ENCODE measurements at places on chromosomes 7 and 10.

- no peak for DNase-seq
Measured at GRCh38 chr10:105189463-105189800, 548.3 kb downstream of the SORCS3 start.

DNA sequence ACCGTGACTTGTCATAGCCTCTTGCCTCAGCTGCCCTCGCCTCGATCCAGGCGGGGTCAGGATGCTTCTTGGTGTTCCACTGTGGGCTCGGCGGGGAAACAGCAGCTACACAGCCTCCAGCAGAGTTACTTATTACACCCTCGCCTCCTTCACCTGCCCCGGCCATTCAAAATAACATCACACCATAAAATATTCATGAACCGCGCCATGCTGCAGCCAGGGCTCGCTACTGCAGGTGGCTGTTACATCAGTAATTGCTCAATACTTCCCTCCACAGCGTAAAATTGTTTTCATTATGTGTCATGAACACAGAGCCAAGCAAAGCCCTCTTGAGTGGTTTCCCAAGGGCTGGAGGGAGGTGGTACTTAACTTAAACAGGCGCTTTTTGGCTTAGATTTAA lies 241.5 kb upstream of the SP8 start:
- peak; percentile 79 for DNase-seq

DNA sequence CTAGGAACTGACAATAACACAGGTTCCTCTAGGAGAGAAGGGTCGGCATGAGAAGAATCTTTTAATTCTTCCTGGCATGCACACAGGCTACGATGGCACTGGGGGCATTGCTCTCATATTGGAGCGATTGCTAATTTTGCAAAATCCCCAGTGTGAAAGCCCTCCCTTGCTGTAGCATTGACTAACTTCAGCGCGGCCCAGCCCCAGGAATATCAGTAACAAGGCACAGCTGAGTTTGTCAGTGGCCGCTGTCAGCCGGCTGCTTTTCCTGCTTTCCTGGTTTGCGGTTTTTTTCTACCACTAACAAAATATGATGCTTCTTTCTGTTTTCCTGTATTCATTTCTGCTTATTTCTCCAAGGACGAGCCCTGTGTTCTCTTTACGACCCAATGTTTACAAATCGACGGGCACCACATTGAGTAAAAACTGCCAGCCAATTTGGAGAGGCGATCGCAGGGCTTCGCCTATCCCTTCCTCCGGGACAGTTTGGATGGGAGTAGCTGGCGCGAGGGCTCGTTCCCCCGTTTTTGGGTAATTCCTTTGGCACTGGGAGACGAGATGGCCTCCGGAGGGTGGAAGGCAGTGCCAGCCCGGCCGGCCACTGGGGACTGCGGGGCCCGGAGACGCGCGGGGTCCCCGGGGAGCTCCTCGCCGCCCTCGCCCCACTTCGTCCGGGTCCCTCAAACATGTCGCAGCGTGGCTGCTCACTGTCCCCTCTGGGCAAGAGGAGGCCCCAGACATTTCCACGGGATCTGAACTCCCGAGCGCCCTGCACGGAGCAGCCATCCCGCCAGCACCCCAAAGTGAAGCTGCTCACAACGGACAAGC lies 967 bp downstream of the ADARB2 start:
- no peak for DNase-seq

DNA sequence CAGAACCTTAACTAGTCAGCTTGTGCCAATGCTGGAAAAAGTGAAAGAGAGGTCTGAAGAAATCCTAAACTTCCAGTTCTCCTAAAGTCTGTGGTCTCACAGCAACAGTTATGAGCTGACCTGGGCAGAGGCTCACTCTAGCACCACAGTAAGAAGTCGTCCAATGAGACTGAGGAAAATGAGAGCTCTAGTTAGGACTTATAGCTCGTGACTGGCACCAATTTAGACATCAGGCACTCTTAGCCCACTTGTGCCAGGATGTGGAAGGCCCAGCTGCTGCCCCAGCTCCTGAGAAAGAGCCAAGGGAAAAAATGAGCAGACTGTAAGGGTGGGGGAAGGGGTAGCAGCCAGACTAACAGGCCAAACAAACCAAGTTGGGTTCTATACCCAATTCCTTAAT lies 7.6 kb downstream of the MMS19 start:
- no peak for DNase-seq

DNA sequence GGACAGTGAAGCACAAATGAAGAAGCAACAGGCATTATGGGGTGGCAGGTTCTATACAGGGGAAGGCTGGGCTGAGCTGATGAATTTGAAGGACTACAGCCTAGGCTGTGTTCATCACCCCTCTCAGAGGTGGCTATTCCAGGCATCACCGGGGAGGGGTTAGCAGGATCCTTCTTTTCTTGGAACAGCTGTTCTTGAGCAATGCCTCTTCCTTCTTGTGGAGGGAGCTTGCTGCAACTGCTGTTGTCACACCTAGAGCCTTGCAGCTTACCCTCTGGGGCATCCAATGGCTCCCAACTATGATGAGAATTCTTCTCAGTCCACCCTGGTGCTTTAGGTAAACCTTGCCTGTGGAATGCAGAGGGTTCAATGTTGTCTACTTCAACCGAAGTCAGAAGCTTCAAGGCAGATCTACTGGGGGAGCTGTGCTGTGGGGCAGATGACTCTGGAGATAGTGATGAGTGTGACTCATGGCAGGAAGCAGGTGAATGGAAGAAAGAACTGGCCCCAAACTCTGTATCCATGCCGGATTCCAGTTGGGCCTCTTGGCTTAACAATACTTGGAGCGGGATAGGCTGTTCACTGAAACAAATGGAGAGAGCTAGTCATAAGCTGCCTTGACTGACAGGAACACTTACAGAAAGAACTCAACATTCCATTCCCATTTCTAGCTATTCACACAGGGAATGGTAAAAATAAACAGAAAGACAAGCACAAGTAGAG lies 21.5 kb upstream of the PPP3CB start:
- DNase-seq, result no peak
